ENCODE measurements at places on chromosomes 4 and X.

- no peak for DNase-seq
Observed at GRCh38 chr4:2534904-2535375, 1.5 kb upstream of the FAM193A start.

- DNase-seq = no peak
Observed at GRCh38 chr4:85398276-85398675, 76.7 kb upstream of the ARHGAP24 start.

GRCh38 chr4:30330894-30331652 lies 389.1 kb upstream of the PCDH7 start:
- no peak for DNase-seq

- no peak for DNase-seq
Observed at GRCh38 chrX:40304115-40304514, 206.4 kb upstream of the BCOR start.

GRCh38 chr4:127660284-127660885 lies 27.6 kb downstream of the INTU start:
- no peak for DNase-seq

GRCh38 chr4:96097040-96097607 lies 257.2 kb downstream of the PDHA2 start:
- DNase-seq = no peak

DNA sequence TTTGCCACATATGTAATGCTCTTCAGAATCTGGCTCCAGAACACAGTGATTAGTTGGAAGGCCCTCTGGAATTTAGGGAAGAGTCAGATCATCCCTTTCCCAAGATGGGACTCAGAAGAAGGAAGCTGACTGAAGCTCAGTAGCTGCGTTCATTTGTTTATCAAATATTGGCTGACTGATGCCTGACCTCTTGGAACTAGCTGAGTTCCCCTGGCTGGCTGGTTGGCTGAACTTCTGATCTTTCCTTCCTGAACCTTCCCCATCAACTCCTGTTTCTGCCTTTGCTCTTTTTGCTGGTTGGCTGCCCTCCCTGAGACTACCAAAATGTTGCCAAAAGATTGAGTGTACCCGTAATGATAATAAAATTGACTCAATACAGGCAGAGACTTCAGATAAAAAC lies 866.5 kb upstream of the INTU start:
- DNase-seq = no peak

- no peak for DNase-seq
Observed at GRCh38 chr4:1544861-1545281, 138.6 kb upstream of the NKX1-1 start.

- no peak for DNase-seq
Observed at GRCh38 chr4:8393593-8394038, 46.9 kb downstream of the ACOX3 start.

DNA sequence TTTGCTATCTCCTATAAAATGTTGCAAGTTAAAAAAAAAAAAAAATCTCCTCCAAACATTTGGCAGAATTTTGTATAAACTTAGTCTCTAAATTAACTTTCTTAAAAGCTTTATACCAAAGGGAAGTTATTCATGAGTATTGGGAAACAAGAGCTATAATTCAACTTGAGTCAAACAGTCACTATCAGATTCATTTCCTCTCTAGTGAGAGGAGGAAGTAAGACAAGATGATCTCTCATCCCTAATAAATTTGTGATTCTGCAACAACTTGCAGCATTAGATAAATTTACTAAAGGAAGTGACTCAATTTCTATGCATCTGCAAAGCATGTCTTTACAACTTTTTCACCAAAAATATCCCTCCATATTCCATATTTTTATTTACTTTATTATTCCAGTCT lies 135.4 kb upstream of the GNPDA2 start:
- no peak for DNase-seq

DNA sequence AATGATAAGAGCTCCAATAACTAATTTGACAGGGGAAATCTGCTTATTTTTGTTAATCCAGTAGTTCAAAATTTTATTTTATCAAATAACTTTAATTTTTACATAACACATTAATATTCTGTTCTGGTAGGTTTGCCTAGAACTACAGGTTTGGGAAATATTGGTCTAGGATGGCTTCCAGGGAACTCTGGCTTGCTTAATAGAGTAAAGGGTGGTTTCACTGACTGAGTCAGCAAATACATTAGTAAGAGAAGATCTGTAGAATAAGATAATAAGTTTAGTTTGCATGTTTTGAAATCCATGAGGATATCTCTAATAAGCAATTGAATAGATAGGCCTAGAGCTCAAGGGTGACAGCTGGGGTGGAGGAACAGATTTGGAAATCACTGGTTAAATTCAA lies 500.7 kb downstream of the ZNF674 start:
- no peak for DNase-seq

DNA sequence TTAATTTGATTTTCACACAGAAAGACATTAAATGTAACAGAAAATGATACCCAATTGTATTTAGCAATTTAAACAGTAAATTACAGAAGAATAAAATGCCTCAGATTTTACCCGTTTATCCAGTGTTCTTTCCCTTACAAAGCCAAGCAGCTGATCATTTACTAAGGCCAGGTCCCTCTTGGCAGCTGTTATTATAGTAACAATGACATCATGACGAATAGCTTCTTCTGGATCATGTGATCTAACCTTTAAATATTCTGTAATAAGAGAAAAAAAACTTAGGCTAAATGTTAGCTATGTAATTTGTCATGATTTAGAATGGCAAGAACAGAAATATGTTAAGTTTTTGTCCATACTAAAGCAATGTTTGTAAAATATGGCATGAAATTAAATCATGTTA lies 69.4 kb downstream of the PDS5A start:
- DNase-seq = no peak

- DNase-seq = no peak
Observed at GRCh38 chr4:57220734-57221133, 110.5 kb upstream of the IGFBP7 start.

- no peak for DNase-seq
Observed at GRCh38 chr4:151403656-151404055, 5.3 kb upstream of the FHIP1A start.

DNA sequence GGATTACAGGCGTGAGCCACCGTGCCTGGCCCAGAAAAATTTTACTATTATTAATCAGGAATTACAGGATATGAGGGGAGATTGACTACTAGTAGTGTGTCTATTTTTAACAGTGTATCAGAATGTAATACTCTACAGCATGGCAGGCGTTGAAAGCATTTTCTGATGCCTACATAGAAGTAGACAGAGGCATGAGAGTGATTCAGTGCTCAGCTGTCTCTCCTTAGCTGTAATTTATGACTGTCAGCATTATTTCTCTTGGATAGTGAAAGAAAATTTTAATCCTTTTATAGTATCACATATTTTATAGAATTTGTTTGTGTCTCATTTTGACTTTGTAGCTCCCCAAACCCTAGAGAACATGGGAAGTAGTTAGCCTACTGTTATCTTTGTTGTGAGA lies 20.7 kb downstream of the ARHGAP24 start:
- DNase-seq = no peak

GRCh38 chrX:79181401-79181800 lies 36.9 kb downstream of the GPR174 start:
- no peak for DNase-seq

- DNase-seq = no peak
Observed at GRCh38 chrX:153408871-153409351, 2.4 kb upstream of the ZFP92 start.

DNA sequence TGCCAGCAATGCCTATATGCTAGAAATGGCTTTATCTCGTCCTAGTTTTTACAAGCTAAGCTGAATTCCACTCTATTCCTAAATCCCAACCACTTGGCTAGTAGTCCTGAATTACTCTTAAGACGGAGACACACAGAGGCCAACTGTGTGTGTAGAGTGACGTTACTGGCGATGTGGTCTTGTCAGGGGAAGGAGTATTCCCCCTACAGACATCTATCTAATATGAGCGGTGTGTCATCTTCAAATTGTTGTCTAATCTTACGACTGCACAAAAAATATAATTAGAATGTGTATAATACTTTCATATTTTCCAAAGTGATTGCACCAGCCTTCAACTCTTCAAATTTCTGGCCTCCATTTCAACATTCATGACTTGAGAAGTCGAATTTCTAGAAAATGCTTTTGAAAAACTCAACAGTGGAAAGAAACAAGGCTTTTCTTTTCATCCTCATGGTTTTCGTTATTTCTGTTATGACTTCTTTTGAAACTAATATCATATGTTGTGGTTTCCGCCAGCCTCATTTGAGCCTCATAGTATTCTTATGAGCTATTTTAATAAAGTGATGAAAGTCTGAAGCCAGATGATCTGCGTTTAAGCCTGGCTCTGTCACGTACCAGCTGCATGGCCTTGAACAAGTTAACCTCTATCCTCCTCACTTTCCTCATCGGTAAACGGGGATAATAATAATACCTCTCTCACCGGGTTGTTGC lies 132.3 kb downstream of the SOWAHB start:
- DNase-seq = no peak

- DNase-seq = no peak
Observed at GRCh38 chrX:35919536-35920309, at the start of gene CFAP47. Gene CFAP47 (plus strand): TSS chrX:35919734. CDS start chrX:35919800, 66 bp downstream.

GRCh38 chr4:93867416-93868001 lies 39.0 kb downstream of the ATOH1 start:
- no peak for DNase-seq

GRCh38 chrX:78237127-78237526 lies 90.3 kb downstream of the CYSLTR1 start:
- no peak for DNase-seq

- DNase-seq = no peak
Observed at GRCh38 chr4:54487491-54487890, 170.3 kb upstream of the KIT start.

- no peak for DNase-seq
Observed at GRCh38 chrX:3160756-3161155, 119.5 kb downstream of the ARSF start.

- DNase-seq = no peak
Observed at GRCh38 chr4:33722254-33722653, 2522.1 kb downstream of the ARAP2 start.

- peak; percentile 89 for DNase-seq
Observed at GRCh38 chr4:1167244-1167949, 5.0 kb downstream of the SPON2 start.

GRCh38 chr4:33626221-33626620 lies 2618.1 kb downstream of the ARAP2 start:
- DNase-seq = no peak

All from activated naive CD4-positive, alpha-beta T cell treated with Interleukin-2 at 50 U/mL for 16 hours (primary cell).